ENCODE measurements at places on chromosomes 16 and 17.

DNA sequence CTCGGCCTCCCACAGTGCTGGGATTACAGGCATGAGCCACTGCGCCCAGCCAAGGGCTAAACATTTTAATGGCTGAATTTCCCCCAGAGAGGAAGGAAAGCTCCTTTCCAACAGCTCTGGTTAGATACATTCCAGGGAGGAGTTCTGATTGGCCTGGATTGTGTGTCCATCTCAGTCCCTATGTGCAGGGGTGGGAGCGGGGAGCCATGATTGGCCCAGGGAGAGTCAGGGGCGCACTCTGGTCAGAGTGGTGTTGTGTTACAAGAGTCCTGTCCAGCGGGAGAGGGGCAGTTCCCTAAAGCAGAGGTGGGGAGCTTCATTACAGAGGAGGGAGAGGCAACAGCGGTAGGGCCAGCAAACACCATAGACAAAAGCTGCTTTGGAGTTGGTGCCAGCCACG lies 75.0 kb downstream of the RAP1GAP2 start:
- DNase-seq, result peak; percentile 88

GRCh38 chr16:84599521-84600202 lies 18.2 kb downstream of the COTL1 start:
- peak; percentile 86 for DNase-seq

DNA sequence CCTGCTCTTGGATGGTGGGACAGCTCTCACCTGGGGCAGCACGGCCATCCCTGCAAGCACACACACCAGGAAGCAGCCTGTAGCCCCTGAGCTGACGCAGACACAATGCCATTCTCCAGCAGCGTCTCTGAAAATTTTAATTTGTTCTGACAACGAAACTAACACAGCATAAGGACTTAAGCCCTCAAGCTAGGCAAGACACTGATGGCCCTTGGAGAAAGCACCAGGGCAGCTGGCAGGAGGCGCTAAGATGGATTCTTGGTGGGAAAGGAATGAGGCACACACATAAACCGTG lies 2.7 kb upstream of the LIMD2 start:
- DNase-seq, result no peak

GRCh38 chr17:17792551-17793377 lies 44.0 kb downstream of the SREBF1 start:
- peak; percentile 84 for DNase-seq

- no peak for DNase-seq
These were observed 20.0 kb downstream of the ADAMTS18 start for GRCh38 chr16:77414752-77415231.
